Fibroblast of lung (primary cell): ENCODE measurements at places on chromosomes 11 and 22.

DNA sequence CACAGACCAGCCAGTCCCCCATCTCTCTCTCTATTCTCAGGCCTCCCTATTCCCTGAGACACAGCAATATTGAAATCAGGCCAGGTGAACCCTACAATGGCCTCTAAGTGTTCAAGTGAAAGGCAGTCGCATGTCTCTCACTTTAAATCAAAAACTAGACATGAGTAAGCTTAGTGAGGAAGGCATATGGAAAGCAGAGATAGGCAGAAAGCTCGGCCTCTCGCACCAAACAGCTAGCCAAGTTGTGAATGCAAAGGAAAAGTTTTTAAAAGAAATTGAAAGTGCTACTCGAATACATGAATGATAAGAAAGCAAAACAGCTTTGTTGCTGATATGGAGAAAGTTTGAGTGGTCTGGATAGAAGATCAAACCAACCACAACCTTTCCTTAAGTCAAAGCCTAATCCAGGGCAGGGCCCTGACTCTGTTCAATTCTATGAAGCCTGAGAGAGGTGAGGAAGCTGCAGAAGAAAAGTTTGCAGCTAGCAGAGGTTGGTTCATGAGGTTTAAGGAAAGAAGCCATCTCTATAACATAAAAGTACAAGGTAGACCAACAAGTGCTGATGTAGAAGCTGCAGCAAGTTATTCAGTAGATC lies 19.8 kb upstream of the MPZL2 start:
- no peaks in the 10 kb centered on the region for H3K4me1 ChIP-seq
- no peak for DNase-seq
- no peak overlapping the region for H3K27ac ChIP-seq
- no peak overlapping the region for H3K4me3 ChIP-seq
- H3K36me3 ChIP-seq: no peaks in the 10 kb centered on the region

DNA sequence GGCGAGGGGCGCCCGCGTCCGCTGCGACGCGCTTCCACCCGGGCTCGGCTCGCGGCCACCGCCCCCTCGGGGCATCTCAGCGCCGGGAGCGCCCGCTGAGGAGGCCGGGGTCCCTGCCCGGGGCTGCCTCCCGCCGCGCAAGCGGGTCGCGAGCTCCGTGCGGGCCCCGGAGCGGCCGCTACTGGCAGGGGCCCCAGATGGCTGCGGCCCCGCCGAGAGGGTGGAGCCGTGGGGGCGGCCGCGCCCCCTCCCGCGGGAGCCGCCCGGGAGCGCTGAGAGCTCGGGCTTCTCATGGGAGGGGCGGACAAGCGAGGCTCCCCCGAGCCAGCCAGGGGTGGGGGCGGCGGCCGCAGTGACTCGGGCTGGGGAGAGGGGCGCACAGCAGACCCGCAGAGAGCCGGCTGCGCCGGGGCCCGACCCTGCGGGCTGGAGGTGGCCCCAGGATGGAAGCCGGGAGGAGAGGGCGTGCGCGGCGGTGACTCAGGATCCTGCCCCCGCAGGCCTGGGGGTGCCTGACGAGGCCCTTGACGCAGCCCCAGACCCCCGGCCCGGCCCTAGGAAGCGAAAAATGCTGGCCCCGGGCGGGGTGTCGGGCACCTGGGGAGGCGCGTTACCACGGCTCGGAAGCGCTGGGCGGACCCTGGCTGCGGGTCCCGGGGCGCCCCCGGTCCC lies 603 bp upstream of the ZFTA start:
- H3K4me3 ChIP-seq: peak overlapping the region; percentile 94
- H3K27me3 ChIP-seq: no peaks in the 10 kb centered on the region
- H3K36me3 ChIP-seq: peaks cover 7% of the 10 kb centered on the region
- DNase-seq: no peak
- H3K27ac ChIP-seq: no peak overlapping the region
- peaks cover 5% of the 10 kb centered on the region for H3K4me1 ChIP-seq

DNA sequence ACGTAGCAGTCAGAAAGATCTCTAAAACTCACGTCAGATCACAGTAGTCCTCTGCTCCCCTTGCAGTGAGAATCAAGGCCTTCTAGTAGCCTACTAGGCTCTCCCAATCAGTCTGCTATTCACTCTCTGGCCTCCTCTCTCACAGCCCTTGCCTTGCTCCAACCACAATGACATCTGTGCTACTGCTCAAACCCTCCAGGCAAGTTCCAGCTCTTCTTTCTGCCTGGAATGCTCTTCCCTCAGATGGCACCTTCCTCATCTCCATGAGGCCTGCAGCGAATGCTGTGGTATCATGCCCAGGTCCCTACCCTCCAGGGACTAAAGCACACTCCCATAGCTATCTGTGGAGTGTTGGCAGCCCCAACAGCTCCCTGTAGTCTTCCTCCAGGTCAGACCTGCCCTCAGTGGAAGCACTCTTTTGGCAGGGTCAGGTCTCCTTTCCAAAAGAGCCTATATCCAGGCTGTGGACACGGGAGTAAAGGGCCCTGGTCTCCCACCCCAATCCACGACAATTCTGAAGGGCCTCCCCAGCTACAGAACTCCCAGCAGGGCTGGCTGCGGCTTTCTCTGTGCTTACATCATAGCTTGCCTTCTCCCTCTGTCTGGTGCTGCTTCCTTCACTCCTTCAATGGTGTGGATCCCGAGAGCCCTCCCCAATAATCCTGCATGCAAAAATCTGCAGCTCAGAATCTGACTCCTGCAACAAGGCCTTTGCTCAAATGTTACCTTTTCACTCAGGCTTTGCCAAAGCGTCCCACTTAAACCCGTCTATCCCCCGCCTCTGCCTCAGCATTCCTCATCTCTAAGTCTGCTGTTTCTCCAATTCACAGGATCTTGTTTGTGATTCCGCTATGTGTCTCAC lies 8.9 kb downstream of the HIRA start:
- H3K27ac ChIP-seq: no peak overlapping the region
- H3K4me3 ChIP-seq: no peak overlapping the region
- H3K4me1 ChIP-seq: no peaks in the 10 kb centered on the region
- no peak for DNase-seq
- no peaks in the 10 kb centered on the region for H3K27me3 ChIP-seq
- no peaks in the 10 kb centered on the region for H3K36me3 ChIP-seq

- H3K27me3 ChIP-seq: no peaks in the 10 kb centered on the region
- H3K4me1 ChIP-seq: peaks cover 26% of the 10 kb centered on the region
- H3K36me3 ChIP-seq: no peaks in the 10 kb centered on the region
- no peak overlapping the region for H3K27ac ChIP-seq
- no peak for DNase-seq
Observed at GRCh38 chr22:46937939-46938338, 175.5 kb downstream of the TBC1D22A start.

DNA sequence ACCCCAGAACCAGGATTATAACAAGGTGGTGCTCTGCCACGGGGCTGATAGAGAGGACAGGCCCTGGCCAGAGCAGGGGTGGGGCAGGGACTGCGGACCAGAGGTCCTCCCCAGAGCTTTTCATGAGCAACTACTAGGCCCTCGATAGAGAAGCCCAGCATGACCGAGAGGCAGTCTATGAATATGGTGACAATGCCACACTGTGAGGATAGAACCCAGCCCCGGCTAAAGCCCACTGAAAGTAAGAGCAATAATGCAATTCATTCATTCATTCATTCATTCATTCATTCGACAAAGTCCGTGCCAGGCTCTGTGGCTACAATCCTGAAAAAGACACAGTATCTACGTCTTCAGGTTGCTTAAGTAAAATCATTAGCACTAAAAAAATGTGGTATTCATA lies 35.6 kb upstream of the CD5 start:
- H3K27ac ChIP-seq: no peak overlapping the region
- H3K27me3 ChIP-seq: no peaks in the 10 kb centered on the region
- no peak overlapping the region for H3K4me3 ChIP-seq
- H3K4me1 ChIP-seq: no peaks in the 10 kb centered on the region
- no peak for DNase-seq

- H3K4me1 ChIP-seq: no peaks in the 10 kb centered on the region
- peak; percentile 80 for DNase-seq
- no peak overlapping the region for H3K27ac ChIP-seq
- no peak overlapping the region for H3K4me3 ChIP-seq
- no peaks in the 10 kb centered on the region for H3K36me3 ChIP-seq
- H3K27me3 ChIP-seq: no peaks in the 10 kb centered on the region
Observed at GRCh38 chr11:95245038-95245437, 14.0 kb upstream of the SESN3 start.

DNA sequence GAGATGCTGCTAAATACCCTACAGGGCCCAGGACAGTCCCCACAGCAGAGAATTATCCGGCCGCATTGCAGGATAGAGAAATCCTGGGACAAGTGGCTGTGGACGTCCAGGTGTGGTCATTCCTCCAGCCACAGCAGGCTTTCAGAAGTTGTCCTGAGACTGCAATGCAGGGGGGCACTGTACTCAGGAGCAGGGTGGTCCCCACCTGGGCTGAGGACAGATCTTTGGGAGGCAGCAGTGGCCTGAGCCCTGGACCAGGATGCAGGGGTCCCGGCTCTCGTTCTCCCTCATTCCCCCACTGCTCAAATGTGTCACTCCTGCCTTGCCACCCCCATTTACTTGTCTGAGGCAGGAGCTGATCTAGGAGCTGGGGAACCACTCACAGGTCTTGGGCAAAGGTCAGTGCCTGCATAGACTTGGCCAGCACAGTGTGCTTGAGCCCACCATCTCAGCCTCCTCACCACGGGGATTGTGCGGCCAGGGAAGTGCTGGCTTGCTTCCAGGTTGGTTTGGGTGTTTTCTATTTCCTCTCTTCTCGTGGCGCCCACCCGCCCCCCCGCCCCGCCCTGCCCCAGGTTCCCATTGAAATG lies 15.3 kb downstream of the LINC01488 start:
- peaks cover 12% of the 10 kb centered on the region for H3K4me1 ChIP-seq
- DNase-seq: no peak
- H3K27ac ChIP-seq: peak overlapping the region; percentile 81
- H3K36me3 ChIP-seq: no peaks in the 10 kb centered on the region

GRCh38 chr11:15334766-15335165 lies 220.0 kb downstream of the INSC start:
- H3K27me3 ChIP-seq: no peaks in the 10 kb centered on the region
- no peak overlapping the region for H3K27ac ChIP-seq
- H3K36me3 ChIP-seq: no peaks in the 10 kb centered on the region
- H3K4me1 ChIP-seq: no peaks in the 10 kb centered on the region
- H3K4me3 ChIP-seq: no peak overlapping the region

GRCh38 chr22:43666457-43666856 lies 145.6 kb downstream of the EFCAB6 start:
- H3K4me1 ChIP-seq: no peaks in the 10 kb centered on the region
- no peak overlapping the region for H3K4me3 ChIP-seq
- H3K27ac ChIP-seq: no peak overlapping the region
- H3K36me3 ChIP-seq: no peaks in the 10 kb centered on the region
- DNase-seq: no peak

- H3K27ac ChIP-seq: no peak overlapping the region
- no peaks in the 10 kb centered on the region for H3K36me3 ChIP-seq
- no peak overlapping the region for H3K4me3 ChIP-seq
- H3K4me1 ChIP-seq: peaks cover 9% of the 10 kb centered on the region
Observed at GRCh38 chr11:121889931-121890330, 226.1 kb downstream of the BLID start.

GRCh38 chr11:29373725-29374124 lies 643.1 kb downstream of the KCNA4 start:
- no peak overlapping the region for H3K27ac ChIP-seq
- no peaks in the 10 kb centered on the region for H3K27me3 ChIP-seq
- no peak overlapping the region for H3K4me3 ChIP-seq
- H3K4me1 ChIP-seq: no peaks in the 10 kb centered on the region
- H3K36me3 ChIP-seq: no peaks in the 10 kb centered on the region

GRCh38 chr11:75561426-75562047 lies 516 bp upstream of the SERPINH1 start:
- H3K4me3 ChIP-seq: peak overlapping the region; percentile 99
- DNase-seq: no peak
- no peaks in the 10 kb centered on the region for H3K27me3 ChIP-seq
- H3K4me1 ChIP-seq: peaks cover 51% of the 10 kb centered on the region
- H3K27ac ChIP-seq: peak overlapping the region; percentile 91
- peaks cover 16% of the 10 kb centered on the region for H3K36me3 ChIP-seq

DNA sequence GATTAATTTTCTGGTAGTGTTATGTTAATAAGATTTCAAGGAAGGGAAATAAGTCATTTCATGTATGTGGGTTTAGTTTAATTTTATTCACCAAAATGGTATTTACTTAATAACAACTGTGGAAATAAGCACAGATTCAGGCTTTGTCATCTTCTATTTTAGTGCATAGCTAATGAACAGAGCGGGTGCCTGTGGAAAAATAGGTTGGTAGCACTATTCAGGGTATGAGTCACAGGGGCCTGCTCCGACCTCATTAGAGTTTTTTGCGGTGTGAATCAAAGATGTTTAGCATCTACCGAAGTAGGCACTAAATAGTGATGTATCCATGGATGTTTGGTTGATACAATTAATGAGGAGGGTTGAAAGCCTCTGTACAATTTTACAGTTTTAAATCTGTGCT lies 78.2 kb downstream of the FAT3 start:
- H3K36me3 ChIP-seq: no peaks in the 10 kb centered on the region
- peak; percentile 18 for DNase-seq
- no peak overlapping the region for H3K4me3 ChIP-seq
- no peak overlapping the region for H3K27ac ChIP-seq

GRCh38 chr22:30989474-30989873 lies 20.4 kb downstream of the TUG1 start:
- H3K4me1 ChIP-seq: no peaks in the 10 kb centered on the region
- H3K27me3 ChIP-seq: no peaks in the 10 kb centered on the region
- no peaks in the 10 kb centered on the region for H3K36me3 ChIP-seq
- no peak overlapping the region for H3K27ac ChIP-seq
- no peak overlapping the region for H3K4me3 ChIP-seq

- H3K4me3 ChIP-seq: no peak within 1 kb of the TSS
- H3K4me1 ChIP-seq: no peaks in the 10 kb centered on the region
- H3K27ac ChIP-seq: no peak within 1 kb of the TSS
- peak; percentile 11 for DNase-seq
Observed at GRCh38 chr11:20599221-20600019, at the start of gene SLC6A5. Gene SLC6A5 (plus strand): TSS chr11:20599608. CDS start chr11:20599673, 65 bp downstream.

GRCh38 chr11:61292356-61292755 lies 2.8 kb downstream of the VWCE start:
- H3K4me3 ChIP-seq: no peak overlapping the region
- DNase-seq: no peak
- peaks cover 16% of the 10 kb centered on the region for H3K4me1 ChIP-seq
- H3K27me3 ChIP-seq: no peaks in the 10 kb centered on the region

GRCh38 chr22:18997925-18998315 lies 61.8 kb upstream of the PRODH start:
- DNase-seq: no peak
- H3K4me3 ChIP-seq: no peak overlapping the region
- no peaks in the 10 kb centered on the region for H3K36me3 ChIP-seq
- no peak overlapping the region for H3K27ac ChIP-seq
- peaks cover 6% of the 10 kb centered on the region for H3K27me3 ChIP-seq
- H3K4me1 ChIP-seq: no peaks in the 10 kb centered on the region

GRCh38 chr22:50260801-50261614 lies 475 bp downstream of the MAPK12 start:
- H3K27me3 ChIP-seq: no peaks in the 10 kb centered on the region
- peak; percentile 67 for DNase-seq
- peak overlapping the region; percentile 62 for H3K4me3 ChIP-seq
- peaks cover 9% of the 10 kb centered on the region for H3K36me3 ChIP-seq
- peak overlapping the region; percentile 54 for H3K27ac ChIP-seq
- H3K4me1 ChIP-seq: peaks cover 6% of the 10 kb centered on the region
